Stimulated activated CD4-positive, alpha-beta T cell treated with anti-CD3 and anti-CD28 coated beads, TNF-alpha, amount 100 ng/mL, for 24 hours (primary cell): ENCODE measurements at places on chromosomes 4 and X.

DNA sequence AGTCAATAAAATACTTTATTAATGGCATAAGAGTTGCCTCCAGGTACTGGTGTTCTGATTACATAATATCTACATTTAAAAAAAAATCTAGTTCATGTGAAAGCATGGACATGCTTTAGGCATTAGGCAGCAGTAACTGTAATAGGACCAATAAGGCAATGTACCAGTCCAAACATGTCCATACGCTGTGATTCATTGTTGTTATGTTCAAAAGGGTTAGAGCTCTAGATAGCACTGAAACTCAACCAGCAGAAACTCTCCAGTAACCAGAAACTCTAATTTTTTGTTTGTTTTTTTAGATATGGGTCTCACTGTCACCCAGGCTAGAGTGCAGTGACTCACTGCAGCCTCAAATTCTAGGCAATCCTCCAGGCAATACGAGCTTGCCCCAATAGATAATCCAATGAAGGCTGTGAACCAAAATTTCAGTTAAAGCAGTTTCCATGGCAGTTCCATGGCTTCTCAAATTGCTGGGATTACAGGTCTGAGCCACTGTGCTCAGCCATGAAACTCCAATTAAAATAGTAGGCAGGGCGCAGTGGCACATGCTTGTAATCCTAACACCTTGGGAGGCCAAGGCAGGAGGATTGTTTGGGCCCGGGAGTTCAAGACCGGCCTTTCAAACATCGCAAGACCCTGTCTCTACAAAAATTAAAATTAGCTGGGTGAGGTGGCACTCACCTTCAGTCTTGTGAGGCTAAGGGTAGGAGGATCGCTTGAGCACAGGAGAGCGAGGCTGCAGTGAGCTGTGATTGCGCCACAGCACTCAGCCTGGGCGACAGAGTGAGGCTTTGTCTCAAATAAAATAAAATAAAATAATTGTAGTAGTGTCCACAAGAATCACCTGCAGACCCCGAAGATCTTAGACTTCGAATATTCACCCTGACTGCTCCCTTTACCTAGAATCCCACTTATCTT is 36.3 kb downstream of the MGARP start:
- no peak for DNase-seq

- no peak for DNase-seq
Observed at GRCh38 chrX:10101269-10101668, 55.5 kb upstream of the CLCN4 start.

DNA sequence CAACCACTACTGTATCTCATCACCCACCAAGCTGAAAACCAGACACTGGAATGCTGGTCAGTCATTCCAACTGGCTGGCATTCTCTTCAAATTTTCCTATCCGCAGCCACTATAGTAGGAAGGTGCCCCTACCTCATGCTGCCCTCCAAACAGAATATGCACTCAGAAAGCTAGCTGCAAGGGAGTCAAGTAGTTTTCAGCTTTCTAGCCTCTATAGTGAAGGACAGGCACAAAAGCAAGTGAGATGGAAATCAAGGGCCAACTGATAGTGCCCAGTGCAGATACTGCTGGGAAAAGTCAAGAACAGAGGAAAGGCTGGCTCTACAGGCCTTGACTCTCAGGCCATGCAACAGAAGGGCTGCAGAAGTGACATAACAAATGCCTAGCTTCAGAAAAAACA is 47.2 kb downstream of the BCOR start:
- no peak for DNase-seq

- DNase-seq = no peak
Observed at GRCh38 chr4:140800666-140801065, 44.5 kb upstream of the TBC1D9 start.

DNA sequence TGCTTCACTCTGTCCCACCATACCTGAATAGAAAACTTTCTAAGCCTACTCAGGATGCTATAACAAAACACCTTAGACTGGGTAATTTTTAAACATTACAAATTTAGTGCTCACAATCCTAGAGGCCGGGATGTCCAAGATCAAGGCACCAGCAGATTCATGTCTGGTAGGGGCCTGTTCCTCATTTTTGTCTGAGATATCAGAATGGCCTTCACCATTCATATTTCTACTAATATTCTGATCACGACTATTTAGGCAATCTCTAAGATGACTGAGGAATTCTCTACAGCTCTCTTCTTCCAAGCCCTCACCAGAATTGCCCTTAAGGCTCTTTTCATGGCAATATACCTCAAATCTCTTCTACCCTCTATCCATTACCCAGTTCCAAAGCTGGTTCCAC is 77.4 kb upstream of the NRK start:
- no peak for DNase-seq

DNA sequence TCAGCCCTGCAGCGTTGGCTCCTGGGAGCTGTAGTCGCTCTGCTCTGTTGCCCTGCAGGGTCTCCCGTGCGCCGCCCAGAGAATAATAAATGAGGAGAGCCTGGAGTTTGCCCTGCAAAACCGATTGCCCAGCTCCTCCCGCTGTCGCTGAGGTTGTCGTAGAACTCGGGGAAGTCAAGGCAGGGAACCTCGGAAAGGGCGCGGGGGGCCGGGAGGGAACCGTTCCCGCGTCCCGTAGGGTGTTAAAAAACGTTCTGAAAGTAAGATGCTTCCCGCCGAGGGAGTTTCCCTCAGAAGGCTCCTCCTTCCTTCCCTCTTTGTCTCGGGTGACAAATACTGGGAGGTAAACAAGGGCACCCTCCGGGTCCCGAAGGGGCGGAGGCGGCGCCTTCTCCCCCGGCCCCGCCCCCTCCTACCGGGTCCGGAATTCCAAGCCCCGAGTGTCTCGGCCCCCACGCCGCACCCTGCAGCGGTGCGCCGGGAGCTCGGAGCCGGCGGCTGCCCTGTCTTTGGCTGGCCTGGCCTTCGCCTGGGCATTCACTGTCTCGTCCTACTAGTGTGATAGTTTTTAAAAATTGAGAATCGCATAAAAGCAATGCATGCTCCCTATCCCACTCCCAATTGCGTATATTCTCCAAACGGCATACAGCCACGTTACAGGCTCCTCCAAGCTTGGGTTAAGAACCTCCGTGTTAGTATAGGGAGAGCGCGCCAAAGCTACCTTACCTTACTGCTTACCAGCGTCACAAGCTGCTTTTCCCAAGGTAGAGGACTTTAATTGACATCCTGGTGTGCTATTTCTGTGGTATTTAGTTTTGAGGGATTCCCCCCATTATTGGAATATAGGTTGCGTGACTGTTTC is 964 bp upstream of the HMGB2 start:
- peak; percentile 61 for DNase-seq

DNA sequence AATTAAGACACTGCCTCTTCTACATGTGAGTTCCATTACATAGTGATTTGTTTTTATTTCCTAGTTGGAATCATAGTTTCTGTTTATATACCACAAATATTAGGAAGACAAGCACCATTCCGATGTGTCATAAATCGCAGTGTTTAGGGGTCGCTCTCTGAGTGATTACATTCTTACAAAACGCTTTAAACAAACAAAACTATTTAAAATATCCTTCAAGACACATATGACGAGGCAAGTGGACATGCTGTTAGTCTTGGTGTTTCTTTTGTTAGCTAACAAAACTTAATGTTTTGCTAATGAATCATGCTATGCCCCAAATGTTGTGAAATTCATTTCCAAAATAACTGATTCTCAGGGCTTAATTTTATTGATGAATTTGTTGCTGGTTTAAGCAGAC is 1219.3 kb upstream of the PRKX start:
- DNase-seq = no peak

DNA sequence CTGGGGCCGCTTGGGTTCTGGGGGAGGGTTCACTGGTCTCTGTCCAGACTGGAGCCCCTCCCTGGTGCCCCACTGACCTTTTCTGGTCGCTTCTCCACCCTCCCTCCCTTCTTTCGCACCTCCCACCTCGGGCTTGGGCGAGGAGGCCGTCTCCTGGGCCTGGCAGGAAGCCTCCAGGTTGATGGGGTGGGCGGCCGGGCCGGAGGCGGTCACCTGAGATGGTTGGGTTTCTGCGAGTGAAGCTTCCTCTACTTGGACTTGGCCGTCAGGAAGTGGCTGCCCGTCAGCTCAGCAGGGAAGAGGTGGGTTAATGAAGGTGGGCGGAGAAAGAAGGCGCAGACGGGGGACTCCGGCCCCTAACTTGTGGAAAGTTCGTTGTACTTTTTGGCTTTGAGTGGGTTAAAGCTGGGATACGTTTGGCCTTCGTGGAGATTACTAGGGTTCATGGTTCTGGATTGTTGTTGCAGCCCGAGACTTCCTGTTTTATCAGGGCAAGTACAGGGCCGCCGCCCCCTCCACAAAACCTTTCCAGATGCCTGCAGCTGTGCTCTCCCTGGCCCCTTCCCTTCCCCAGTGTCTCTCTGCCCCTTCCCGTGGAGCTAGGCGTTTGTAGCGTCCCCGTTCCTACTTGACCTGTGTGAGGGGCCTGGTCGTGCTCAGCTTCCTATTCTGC is 1.2 kb downstream of the AKAP17A start:
- no peak for DNase-seq

- DNase-seq = no peak
Observed at GRCh38 chr4:54318904-54319303, 89.8 kb downstream of the PDGFRA start.

- DNase-seq = no peak
Observed at GRCh38 chrX:47540754-47541538, 20.1 kb upstream of the ARAF start.

GRCh38 chr4:27154706-27155105 is 294.1 kb downstream of the STIM2 start:
- DNase-seq = no peak

DNA sequence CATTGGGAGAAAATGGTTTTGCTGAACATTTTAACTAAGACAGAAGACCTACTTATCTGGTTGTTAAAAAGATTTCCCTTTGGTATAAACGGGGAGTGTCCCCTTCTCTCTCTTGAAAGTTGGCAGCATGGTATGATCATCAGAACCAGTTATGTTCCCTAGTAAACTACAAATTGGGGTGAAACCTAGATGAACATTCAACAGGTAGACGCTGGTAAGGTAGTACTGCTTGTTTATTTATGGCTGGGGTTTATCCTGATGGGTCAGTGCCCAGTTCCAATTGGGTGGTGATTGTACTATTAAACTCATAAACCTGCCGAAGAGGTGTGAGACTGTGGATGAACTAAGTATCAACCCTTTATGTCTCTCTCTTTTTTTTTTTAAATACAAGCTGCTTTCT is 100.5 kb downstream of the MBNL3 start:
- DNase-seq = no peak

DNA sequence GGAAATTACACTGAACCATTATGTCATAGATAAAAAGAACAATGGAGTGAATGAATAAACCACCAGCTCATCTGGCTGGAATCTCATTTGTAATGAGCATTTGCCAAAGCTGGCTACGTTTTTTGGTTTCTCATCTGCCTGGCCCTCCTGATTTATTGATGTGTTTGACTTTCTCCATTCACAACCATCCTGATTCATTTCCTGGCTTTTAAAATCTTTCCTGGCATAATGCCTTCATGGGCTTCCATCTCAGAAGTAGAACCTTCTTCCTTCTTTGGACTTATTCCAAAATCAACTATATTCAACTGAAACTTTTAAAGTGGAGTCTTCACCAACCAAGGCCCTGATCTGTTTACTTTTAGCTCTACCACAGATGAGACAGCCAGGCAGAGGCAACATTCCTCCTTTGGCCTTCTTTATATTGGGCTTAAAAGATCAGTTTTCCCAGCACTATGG is 36.0 kb upstream of the ARSJ start:
- no peak for DNase-seq

GRCh38 chrX:99973572-99974226 is 436.4 kb downstream of the PCDH19 start:
- DNase-seq = no peak

DNA sequence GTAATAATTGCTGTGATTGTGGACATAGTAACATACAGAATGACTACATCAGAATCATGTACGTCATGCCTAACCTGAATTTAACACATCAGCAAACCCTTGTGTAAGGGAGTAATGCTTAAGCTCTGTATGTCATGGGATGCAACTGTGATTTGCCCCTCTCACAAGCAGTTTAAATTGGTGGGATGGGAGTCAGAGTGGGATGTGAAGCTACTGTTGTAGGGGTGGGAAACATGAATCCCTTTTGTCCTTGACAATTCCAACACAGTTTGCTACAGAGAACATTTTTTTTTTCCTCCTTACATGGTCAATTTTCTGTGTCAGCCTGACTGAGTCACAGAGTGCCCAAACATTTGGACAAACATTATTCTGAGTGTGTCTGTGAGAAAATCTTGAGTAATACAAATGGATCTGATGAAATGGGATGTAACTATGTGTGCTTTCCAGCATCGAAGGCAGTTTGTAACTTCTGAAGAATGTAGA is 392.8 kb downstream of the GPM6A start:
- no peak for DNase-seq

GRCh38 chr4:30256116-30256832 is 463.9 kb upstream of the PCDH7 start:
- no peak for DNase-seq

DNA sequence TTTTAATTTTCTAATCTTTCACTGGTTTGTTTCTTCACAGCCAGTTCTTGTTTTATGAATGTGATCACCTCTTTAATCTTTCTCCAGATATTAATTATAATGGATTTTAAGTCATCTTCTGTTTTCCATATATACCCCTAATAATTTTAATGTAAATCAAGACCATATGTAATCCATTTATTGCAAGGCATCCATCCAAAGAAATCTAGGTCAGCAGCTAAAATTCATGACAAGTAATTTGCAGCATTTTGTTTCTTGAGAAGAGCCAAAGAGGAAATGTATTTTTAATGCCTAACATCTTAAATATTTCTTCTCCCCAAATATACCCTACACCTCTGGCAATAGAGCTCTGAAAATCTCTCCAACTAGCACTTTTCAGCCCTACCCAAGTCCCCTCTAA is 81.1 kb downstream of the SUPT20HL2 start:
- no peak for DNase-seq

DNA sequence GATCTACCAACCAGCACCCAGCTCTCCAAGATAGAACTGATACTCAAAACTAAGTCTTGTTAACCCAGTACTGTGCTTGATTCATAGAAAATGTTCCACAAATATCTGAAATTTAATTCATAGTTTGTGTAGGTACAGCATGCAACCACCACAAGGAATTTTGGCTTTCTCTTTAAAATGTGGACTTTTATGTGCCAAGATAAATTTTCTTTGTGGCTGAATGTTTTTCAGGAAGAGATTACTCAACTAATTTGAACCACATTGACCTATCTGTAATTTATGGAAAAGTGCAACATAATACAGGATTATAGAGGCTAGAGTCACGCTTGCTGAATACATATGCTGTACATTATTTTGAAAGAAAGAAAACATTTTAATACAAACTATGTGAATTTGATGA is 730.8 kb downstream of the IL1RAPL1 start:
- DNase-seq = no peak

DNA sequence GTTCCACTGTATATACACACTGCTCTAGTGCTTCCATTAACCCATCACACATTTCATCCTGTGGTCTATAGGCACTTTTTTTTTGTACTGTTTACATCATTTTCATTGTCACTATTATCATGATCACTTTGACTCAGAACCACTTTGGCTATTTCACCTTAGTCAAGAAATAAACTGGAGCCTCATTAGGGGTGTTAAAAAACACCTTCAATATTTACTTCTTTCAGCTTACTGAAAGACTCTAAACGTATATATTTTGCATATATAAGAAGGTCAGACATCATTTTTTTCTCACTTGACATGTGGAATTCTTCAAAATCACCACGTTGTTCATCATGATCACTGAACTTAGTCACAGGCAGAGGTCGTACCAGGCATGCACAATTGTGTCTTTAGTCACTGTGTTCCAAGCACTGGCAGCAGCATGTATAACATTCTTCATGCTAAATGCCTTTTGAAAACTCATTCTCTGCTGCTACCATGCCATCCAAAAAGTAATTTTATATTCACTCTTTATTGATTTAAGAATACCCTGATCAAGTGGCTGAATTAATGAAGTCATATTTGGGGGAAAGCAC is 229.2 kb upstream of the ARSJ start:
- no peak for DNase-seq

GRCh38 chr4:154120690-154121345 is 331.9 kb upstream of the SFRP2 start:
- no peak for DNase-seq
